ENCODE measurements at places on chromosomes 3 and 15.

GRCh38 chr3:134992586-134992985, 197.5 kb downstream of the EPHB1 start:
- DNase-seq = no peak

- no peak for DNase-seq
Measured at GRCh38 chr3:25973122-25973521, 183.2 kb downstream of the OXSM start.

- DNase-seq = no peak
Measured at GRCh38 chr3:187802928-187803259, 57.6 kb upstream of the BCL6 start.

DNA sequence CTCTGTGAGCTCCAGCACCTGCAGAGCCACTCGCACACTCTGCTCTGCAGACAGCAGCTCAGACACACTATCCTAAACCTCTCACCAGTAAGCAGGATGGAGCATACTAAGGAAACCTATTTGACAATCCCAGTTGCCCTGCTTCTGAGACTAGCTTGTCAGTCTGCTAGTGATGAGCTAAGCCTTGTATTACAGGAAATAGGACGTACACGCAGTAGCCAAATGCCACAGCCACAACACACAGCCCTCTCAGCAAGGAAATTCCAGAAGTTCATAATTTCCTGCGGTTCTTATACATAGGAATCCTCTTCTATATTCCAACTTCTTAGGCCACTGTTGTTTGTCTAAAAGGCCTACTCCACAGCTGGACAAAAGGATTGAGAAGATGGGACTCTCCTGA, 74.5 kb downstream of the MYLK start:
- DNase-seq = no peak

DNA sequence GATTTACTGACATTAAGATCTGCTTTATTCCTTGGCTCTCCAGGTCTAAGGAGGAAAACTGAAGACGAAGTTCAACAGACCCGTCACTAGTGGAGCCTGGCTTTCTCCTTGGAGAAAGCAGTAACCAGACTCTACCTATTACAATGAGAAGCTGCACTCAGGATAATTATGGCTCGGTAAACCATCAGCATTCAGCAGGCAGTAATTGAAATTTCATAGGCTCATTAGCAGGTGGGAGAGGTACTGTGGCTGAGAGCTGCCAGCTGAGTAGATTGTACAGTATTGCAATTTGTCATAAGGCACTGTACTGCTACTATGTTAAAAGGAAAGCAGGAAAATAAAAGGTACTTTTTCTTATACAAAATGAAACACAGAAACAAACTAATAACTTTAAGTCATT, 51.2 kb downstream of the CHAC1 start:
- no peak for DNase-seq

GRCh38 chr15:78007211-78007931, 70.1 kb downstream of the TBC1D2B start:
- DNase-seq = no peak

DNA sequence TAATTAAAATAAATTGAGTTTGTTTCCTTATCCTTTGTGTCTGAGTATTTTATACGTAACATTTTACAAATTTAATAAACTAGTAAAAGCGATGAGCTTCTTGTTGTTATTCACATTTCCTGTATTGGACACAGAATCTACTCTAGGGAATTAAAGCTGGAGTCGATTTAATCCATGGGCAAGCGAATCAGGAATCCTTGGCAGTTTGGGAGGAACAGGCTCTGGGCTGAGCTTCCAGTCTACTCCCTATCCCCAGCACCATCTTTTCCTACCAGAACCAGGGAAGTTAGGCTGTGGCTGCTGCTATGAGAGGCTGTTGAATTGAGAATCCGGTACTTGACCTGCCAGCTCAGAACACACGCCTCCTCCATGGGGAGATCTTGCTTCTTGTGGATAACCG, 437.3 kb upstream of the TPM1 start:
- DNase-seq = no peak

- no peak for DNase-seq
Measured at GRCh38 chr15:70241561-70242320, 144.0 kb upstream of the TLE3 start.

- no peak for DNase-seq
Measured at GRCh38 chr3:71421820-71422566, 161.5 kb downstream of the FOXP1 start.

- no peak for DNase-seq
Measured at GRCh38 chr15:95454403-95455262, 875.9 kb upstream of the NR2F2 start.

- no peak for DNase-seq
Measured at GRCh38 chr3:19384868-19385267, 236.6 kb downstream of the KCNH8 start.

DNA sequence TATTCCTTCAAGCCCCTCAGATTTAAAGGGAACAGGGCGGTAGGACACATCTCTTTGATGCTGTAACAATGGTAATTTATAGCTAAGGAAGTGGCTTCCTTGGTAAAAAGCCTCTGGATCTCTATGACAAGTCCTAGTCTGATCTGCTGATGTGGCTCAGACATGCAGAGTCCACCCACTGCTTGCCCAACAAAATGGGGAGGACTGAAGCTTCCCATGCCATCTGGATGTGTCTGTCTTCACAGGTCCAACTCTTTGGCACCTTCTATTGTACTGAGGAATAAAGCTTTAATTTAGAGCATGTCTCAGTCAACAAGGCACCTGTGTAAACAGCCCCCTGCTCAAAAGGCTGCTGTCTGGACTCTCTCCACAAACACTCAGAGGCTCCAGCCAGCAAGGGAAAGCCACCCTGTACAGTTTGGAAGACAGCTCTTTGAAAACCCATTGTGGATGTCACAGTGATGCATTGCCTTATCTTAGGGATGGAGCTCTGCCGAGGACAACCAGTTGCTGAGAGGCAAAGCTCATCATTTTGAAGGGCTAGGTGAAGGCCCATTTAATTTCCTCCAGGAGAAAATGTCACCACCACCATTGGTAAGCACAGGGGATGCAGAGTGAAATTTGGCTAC, 348.6 kb upstream of the GRM7 start:
- no peak for DNase-seq

GRCh38 chr3:138856799-138857198, 22.1 kb upstream of the PIK3CB start:
- no peak for DNase-seq

DNA sequence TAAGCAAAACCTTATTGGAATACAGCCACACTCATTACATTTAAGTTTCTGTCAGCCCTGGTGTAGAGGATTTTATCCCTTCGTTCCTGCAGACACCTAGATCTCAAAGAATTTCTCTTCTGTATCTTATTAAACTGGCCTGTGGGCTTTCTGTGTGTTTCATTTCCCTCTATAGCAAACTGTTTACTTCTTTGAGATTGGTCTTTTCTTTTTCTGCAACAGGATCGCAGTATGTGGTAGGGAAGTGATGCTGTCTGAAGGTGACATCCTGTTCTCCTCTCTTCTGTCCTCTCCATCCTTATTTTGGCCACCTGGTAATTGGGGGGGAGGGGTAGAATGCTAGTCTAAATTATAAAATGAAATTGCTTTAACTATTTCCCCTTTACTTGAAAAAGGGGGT, 25.5 kb downstream of the ATP1B3 start:
- no peak for DNase-seq

GRCh38 chr3:197041875-197042488, 12.4 kb upstream of the MELTF start:
- DNase-seq = no peak

GRCh38 chr3:185215873-185216606, 37.8 kb downstream of the EHHADH start:
- DNase-seq = peak; percentile 18

DNA sequence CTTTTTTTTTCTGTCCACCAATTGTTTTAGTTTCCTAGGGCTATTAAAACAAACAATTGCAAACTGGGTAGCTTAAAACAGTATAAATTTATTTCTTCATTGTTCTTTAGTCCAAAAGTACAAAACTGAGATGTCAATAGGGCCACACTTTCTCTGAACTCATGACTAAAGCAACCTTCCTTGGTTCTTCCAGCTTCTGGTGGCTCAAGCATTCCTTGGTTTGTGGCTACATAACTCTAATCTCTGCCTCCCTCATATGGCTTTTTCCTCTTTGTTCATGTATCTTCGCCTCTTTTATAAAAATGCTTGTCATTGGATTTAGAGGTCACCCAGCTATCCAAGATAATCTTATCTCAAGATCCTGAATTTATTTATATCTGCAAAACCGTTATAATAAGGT, 914.5 kb upstream of the EPHA6 start:
- no peak for DNase-seq

GRCh38 chr15:45612790-45613415, 21.9 kb upstream of the SQOR start:
- DNase-seq = no peak

GRCh38 chr3:148087601-148088371, 609.9 kb upstream of the AGTR1 start:
- no peak for DNase-seq

GRCh38 chr15:64731012-64731804, 44.2 kb downstream of the RBPMS2 start:
- peak; percentile 8 for DNase-seq

DNA sequence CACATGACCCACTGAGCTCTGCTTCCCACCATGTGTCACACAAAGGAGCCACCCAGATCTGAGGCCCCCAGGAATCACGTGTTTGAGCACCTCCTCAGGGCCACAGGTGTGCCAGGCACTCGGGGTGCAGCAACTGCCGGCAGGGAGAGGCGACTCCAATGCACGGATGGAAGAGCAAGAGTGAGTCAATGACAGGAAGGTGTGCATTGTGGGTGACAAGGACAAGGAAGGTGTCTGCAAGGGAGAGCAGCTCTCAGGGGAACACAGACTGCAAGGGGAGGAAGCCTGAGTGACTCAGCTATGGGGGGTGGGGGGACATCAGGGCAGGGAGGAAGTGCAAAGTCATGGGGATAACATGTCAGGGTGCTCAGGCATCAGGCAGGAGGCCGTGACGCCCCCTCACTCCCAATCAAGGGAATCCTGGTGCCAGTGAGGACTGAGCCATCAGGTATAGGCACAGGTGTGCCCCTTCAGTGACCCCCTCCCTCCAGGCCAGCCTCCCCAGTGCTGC, 67.4 kb downstream of the NUP210 start:
- DNase-seq = no peak

DNA sequence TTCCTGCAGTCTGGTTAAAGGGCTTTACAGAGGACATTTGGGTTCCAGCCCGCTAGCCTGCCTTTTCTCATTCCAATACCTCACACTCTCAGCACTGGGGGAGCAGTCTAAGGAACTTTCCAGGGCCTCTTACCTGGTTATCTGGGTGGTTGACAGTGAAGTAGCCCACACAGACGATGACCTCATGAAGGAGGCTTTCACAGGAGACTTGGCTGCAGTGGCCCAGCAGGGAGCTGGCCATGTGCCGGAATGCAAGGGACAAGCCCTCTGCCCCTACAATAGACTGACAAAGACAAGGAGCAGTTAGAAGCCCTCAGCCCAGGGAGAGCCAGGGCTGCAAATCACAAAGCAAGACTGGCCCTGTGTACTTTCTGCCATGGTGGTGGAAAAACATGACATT, 39.5 kb downstream of the ISL2 start:
- no peak for DNase-seq

GRCh38 chr3:157408499-157409149, 28.0 kb upstream of the PTX3 start:
- DNase-seq = no peak

GRCh38 chr3:127741246-127741645, 68.5 kb downstream of the ABTB1 start:
- no peak for DNase-seq

- no peak for DNase-seq
Measured at GRCh38 chr3:113409676-113410075, 31.6 kb downstream of the CFAP44 start.

GRCh38 chr3:13890377-13891016, 10.6 kb upstream of the WNT7A start:
- DNase-seq = no peak

DNA sequence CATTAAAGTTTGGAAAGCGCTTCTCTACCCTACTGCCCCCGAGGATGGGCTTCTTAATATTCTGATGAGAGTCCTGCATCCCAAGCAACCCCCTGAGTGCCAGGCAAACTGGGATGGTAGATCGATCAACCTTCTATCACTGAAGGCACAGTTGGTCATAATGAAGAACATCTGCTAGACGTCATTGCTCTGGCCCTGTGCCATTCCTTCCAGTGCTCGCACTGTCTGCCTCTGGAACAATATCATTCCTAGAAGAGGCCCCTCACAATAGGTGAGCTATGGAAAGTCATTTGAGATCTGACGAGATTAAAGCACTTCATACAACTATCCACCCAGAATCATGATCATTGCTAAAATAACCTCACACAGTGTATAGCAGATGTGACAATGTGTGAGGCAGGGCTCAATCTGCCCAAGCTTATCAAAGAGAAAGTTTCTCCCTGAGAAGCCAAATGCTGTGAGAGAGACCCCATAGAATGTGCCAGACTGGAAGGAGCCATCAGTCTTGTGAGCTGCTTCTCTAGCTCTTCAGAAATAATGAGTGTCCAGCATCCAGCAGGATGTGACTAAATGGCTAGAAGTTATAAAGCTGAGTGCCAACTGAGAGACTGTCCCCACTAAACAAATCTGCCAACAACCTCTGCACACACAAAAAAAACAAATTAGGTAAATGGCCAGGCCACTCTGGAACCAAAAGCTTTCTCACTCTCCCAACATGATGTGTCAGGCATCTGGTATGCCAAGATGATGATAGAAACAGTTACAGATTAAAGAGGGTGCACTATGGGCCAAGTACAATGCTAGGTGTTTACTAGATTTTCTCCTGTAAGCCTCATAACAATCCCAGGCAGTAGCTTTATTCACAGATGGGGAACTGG, 165.5 kb downstream of the NECTIN3 start:
- no peak for DNase-seq

Measured in NCI-H446 (cell line).